ENCODE measurements at places on chromosomes 5 and 9. TPM values are rescaled to one million over a fixed set of nuclear protein-coding genes. Genes with fewer than 3 reads are reported as not detected.
A peak's percentile ranks its signal among the peaks of the same experiment; 100 is the strongest.

CMYA5 gene
- 12.3 TPM for total RNA-seq

DNA sequence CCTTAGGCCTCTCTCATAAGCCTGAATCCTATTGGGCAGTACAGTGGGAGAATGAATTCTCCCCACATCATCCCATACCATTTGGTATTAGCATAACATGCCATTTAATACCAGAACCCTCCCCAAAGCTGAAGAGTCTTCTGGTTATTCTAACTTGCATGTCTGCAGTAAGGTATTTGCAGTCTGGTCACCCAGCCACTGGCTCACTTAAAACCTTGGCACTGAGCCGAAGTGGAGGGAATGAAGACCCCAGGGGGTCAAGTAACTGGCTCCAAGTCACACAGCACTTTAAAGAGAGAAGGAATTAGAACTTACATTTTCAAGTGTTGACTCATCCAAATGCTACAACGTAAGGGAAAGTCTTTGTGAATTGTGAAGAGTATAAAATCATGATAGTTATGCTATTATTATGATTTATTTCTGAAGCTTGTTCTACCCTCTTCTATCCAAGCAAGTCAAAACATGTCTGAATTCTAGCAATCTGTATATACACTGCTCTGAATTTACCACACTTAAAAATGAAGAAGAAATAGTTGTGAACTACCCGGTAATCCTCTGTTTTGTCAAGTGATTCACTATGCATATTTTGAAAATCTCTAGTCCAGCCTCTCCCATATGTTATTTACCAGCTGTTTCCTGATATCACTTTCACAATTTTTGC lies 28.5 kb downstream of the GLRA1 start:
- peaks cover 9% of the 10 kb centered on the region for H3K4me1 ChIP-seq
- H3K36me3 ChIP-seq = no peaks in the 10 kb centered on the region
- H3K27me3 ChIP-seq = no peaks in the 10 kb centered on the region
- DNase-seq = peak; percentile 26

FOXD4L5 gene
- 0.25 TPM for total RNA-seq

DNA sequence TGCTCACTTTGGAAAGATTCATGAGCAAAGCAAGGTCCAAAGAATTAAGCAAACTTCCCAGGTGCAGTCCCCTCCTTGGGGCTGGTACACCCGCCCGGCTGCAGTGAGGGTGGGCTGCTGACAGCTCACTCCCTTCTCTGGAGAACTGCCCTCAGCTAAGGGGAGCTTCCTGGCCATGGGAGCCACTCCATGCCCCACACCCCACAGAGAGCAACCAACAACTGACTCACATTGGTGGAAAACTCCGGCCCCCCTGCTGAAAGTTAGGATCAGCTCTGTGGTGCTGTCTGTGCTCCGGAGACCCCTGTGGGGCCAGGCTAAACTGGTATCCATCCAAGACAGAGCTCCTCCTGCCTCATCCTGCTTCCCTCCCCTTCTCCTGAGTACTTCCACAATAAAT lies 223.0 kb downstream of the GABBR2 start:
- DNase-seq = no peak
- no peak overlapping the region for H3K27ac ChIP-seq
- no peaks in the 10 kb centered on the region for H3K27me3 ChIP-seq
- no peaks in the 10 kb centered on the region for H3K36me3 ChIP-seq
- no peak overlapping the region for H3K4me3 ChIP-seq

- no peak within 1 kb of the TSS for H3K27ac ChIP-seq
- no peak for DNase-seq
- H3K36me3 ChIP-seq = no peaks in the 10 kb centered on the region
- no peaks in the 10 kb centered on the region for H3K27me3 ChIP-seq
These were observed at the start of gene FCN2 for GRCh38 chr9:134880484-134881312. FCN2 (plus strand) TSS chr9:134880810; CDS start chr9:134880822, 12 bp downstream.

GNG10 gene
- 40.4 TPM for total RNA-seq

DNA sequence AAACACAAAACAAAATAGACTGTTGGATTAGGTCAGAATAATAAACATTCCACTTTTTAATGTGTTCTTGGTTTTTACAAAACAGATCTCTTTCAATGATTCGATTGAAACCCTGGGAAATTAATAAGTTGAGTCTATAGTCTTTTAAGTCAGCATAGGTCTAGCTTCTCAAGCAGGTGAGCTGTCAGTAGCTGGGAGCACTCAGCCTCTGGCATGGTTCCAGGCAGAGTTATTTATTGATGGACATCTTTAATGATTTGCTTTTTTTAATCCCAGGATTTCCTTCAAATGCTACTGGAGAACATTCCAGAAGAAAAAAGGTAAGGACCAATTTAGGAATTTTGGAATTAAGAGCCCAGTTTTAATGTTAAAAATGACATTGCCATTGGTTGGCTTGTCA lies 241.0 kb downstream of the AOPEP start:
- no peak overlapping the region for H3K27ac ChIP-seq
- no peaks in the 10 kb centered on the region for H3K36me3 ChIP-seq
- no peaks in the 10 kb centered on the region for H3K27me3 ChIP-seq

- H3K36me3 ChIP-seq = peaks cover 6% of the 10 kb centered on the region
- no peak overlapping the region for H3K27ac ChIP-seq
- peaks cover 85% of the 10 kb centered on the region for H3K4me1 ChIP-seq
- peak; percentile 91 for DNase-seq
- no peak overlapping the region for H3K4me3 ChIP-seq
These were observed 72.6 kb downstream of the DAPK1 start for GRCh38 chr9:87570000-87570908.

- no peaks in the 10 kb centered on the region for H3K27me3 ChIP-seq
- H3K4me3 ChIP-seq = no peak overlapping the region
- H3K36me3 ChIP-seq = no peaks in the 10 kb centered on the region
- DNase-seq = no peak
- peaks cover 5% of the 10 kb centered on the region for H3K4me1 ChIP-seq
These were observed 120.2 kb upstream of the FSTL4 start for GRCh38 chr5:133732536-133732935.

DNA sequence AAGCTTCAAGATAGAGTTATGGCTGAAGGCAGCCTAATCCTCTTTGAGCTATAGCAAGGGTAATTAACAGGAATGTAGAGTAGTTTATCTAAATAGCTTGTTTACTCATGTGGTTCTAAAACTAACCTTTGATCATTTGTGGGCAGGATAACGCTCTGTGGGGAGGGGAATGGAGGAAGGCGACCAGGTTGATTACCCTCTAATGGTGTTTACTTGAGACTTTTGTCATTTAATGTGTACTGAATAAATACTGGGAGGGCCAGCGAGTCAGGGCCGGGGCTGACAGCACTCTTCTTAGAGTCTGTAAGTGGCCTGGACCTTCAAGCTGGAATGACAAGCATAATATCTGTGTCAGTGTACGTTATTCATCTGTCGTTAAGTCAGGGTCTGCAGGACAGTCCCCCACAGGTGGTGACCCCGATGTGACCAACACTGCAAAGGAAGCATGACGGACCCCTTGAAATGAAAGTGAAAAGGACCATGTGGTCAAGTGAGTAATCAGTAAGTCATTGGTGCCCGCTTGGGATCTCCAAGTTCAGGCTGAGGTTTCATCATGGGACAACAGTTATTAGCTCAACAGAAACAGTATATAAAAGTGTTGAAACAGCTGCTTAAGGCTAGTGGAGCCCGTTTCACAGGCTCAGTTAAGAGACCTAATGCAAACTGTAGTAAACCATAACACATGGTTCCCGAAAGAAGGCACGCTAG lies 162.6 kb downstream of the CPLANE1 start:
- H3K27me3 ChIP-seq = no peaks in the 10 kb centered on the region
- H3K4me3 ChIP-seq = no peak overlapping the region
- no peaks in the 10 kb centered on the region for H3K4me1 ChIP-seq
- H3K36me3 ChIP-seq = peaks cover 3% of the 10 kb centered on the region
- no peak for DNase-seq
- no peak overlapping the region for H3K27ac ChIP-seq

GRCh38 chr9:72324974-72325373 lies 40.0 kb downstream of the ZFAND5 start:
- H3K27me3 ChIP-seq = no peaks in the 10 kb centered on the region
- no peak for DNase-seq
- H3K27ac ChIP-seq = no peak overlapping the region
- no peaks in the 10 kb centered on the region for H3K4me1 ChIP-seq
- no peaks in the 10 kb centered on the region for H3K36me3 ChIP-seq

- no peak overlapping the region for H3K4me3 ChIP-seq
- no peaks in the 10 kb centered on the region for H3K4me1 ChIP-seq
- DNase-seq = peak; percentile 56
- no peaks in the 10 kb centered on the region for H3K27me3 ChIP-seq
These were observed 16.9 kb upstream of the FBP1 start for GRCh38 chr9:94656200-94656599.

- peak overlapping the region; percentile 88 for H3K27ac ChIP-seq
- peaks cover 18% of the 10 kb centered on the region for H3K4me1 ChIP-seq
- H3K27me3 ChIP-seq = no peaks in the 10 kb centered on the region
- peaks cover 33% of the 10 kb centered on the region for H3K36me3 ChIP-seq
- peak; percentile 40 for DNase-seq
These were observed 1.4 kb downstream of the LRSAM1 start for GRCh38 chr9:127452691-127453090.

DNA sequence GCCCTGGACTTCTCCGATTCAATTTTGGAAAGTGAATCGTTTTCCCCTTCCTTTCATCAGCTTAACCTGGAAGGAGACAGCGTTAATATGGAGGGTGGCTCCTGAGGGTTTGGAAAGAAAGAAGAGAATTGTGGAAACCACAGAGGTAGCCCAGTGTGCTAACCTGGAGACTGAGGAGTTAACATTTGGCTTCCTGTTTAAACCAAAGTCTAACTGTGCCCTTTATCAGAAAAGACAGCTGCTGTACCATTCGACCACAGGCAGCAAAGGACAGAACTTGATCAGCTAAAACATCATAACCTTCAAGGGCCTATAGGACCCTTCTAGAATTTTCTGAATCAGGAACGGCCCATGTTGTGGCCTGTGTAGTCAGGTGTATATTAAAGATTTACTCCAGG lies 735 bp downstream of the IDNK start:
- peaks cover 3% of the 10 kb centered on the region for H3K27me3 ChIP-seq
- DNase-seq = peak; percentile 28
- H3K36me3 ChIP-seq = no peaks in the 10 kb centered on the region
- peak overlapping the region; percentile 94 for H3K27ac ChIP-seq
- peak overlapping the region; percentile 69 for H3K4me3 ChIP-seq
- H3K4me1 ChIP-seq = no peaks in the 10 kb centered on the region

DNA sequence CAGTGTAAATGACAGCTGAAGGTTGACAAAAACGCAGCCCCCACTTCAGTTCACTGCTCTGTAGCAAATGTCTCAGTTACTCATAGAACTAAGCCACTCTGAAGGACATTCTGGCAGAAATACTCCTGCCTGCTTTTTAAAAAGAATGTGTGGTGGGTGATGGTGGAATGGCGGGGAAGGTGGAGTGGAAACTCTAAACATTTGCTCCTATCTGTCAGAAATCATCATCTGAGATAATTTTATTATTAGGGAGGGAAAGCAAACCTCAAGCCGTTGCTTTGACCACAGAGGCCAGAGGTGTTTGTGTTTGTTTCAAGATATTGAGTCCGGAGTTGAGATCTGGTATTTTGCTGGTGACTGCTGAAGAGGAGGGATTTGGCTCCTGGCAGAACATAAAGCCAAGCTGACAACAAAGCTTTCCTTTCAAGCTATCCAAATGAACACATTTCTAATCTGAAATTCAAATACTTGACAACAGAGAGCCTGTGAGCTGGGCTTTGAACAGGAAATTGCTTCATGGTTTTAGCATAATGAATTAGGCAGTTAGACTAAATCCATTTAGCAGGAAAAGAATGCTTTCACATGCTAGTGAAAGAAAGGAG lies 362.7 kb downstream of the CSNK1G3 start:
- H3K36me3 ChIP-seq = no peaks in the 10 kb centered on the region
- no peak overlapping the region for H3K4me3 ChIP-seq
- H3K27ac ChIP-seq = no peak overlapping the region
- peak; percentile 42 for DNase-seq
- H3K27me3 ChIP-seq = no peaks in the 10 kb centered on the region

GRCh38 chr5:81242906-81243436 lies 9.8 kb downstream of the CKMT2 start:
- H3K4me3 ChIP-seq = no peak overlapping the region
- no peaks in the 10 kb centered on the region for H3K27me3 ChIP-seq
- no peak for DNase-seq

GRCh38 chr9:108973895-108974294 lies 39.4 kb downstream of the CTNNAL1 start:
- H3K4me1 ChIP-seq = peaks cover 20% of the 10 kb centered on the region
- peaks cover 11% of the 10 kb centered on the region for H3K36me3 ChIP-seq
- DNase-seq = peak; percentile 75
- H3K27ac ChIP-seq = no peak overlapping the region

- H3K36me3 ChIP-seq = no peaks in the 10 kb centered on the region
- peaks cover 11% of the 10 kb centered on the region for H3K4me1 ChIP-seq
- H3K27ac ChIP-seq = no peak overlapping the region
These were observed 185.1 kb downstream of the ADAMTSL1 start for GRCh38 chr9:18658804-18659705.

Measured in lung (tissue), 17 donors.